ENCODE measurements at places on chromosomes 1 and 21.

GRCh38 chr1:183363972-183364371 is 54.2 kb downstream of the NMNAT2 start:
- no peak for DNase-seq

DNA sequence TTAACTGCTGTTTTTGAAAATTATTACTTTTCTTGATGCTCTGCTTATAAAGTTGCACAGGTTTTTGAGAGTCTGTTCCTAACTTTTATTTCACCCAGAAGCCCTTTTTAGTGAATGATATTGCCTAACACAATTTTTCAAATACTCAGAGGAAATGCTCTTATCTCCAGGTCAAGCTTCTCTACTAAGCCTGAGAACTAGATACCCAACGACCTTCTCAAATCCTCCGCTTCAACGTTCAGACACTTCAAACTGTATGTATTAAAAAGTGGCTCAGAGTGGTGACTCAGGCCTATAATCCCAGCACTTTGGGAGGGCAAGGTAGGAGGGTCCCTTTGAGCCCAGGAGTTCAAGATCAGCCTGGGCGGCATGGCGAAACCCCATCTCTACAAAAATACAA is 88.5 kb downstream of the ASH1L start:
- no peak for DNase-seq

DNA sequence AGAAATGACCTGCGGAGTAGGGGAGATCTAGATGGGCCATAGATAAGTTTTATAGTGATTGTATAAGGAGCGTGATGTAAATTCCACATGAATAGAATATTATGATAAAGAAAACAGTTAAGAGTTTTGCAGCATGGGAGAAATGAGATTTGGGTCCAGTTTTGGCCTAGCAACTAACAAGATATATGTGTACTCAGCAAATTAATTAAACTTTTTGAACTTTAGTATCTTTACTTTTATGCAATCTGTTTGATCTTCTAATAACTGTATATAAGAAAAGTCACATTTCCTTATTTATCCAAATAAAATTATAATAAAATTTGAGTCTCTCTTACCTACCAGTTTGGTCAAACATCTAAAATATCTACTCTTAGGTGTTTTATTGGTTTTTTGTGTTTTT is 1011.8 kb upstream of the NCAM2 start:
- no peak for DNase-seq

DNA sequence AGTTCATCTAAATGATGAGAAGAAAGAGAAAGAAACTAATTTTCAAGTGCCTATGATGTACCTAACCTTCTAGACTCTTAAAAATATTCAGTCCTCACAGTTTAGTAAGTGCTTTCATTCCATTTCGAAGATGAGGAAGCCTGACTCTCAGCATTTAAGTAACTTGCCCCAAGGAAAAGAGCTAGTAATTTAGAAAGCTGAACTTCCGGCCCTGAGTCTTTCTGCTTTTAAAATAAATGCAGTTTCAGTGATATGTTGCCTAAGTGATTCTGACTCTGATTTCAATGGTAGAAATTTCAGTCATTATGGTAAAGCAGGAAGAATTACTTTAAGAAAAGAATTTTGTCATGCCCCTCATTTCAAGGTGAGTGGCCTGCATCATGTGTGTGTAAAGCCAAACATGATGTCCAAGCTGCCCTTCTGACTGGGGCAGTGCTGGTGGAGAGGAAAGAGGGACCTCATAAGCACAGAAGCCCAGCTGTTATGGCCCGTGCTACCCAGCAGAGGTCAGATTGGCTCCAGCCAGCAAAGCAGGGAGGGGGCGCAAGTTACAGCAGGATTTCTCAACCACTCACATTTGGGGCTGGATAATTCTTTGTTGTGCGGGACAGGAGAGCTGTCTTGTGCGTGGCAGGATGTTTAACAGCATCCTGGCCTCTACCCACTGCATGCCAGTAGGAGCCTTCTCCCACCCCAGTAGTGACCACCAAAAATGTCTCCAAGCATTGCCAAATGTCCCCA is 10.7 kb downstream of the ATP1A4 start:
- no peak for DNase-seq

DNA sequence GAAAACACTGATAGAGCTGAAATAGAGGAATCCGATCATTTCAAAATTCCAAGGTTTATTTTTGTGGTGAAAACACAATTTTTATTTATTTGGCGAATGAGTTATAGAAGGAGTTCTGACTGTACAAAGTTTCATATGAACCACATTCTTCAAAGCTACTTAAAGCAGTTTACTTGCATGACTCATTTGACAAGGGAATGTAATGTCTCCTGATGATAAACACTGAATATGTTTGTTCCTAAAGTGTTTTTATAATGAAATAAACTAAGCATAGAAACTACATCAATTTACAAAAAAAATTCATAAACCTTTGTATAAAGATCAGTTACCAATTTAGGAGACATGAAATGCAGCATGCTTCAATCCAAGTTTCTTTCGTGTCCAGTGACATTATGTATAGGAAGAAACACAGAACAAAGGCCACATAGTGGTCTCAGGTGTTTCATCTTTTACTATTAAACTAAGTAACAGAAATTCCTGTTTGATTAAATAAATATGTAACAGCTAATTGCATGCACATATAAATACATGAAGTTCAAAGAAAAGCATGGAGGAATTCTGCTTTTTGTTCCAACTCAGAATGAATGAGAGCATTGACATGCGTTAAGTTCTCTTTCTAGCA is 2.5 kb downstream of the PRKACB start:
- DNase-seq: no peak

GRCh38 chr1:109885589-109885988 is 25.1 kb upstream of the CSF1 start:
- no peak for DNase-seq

DNA sequence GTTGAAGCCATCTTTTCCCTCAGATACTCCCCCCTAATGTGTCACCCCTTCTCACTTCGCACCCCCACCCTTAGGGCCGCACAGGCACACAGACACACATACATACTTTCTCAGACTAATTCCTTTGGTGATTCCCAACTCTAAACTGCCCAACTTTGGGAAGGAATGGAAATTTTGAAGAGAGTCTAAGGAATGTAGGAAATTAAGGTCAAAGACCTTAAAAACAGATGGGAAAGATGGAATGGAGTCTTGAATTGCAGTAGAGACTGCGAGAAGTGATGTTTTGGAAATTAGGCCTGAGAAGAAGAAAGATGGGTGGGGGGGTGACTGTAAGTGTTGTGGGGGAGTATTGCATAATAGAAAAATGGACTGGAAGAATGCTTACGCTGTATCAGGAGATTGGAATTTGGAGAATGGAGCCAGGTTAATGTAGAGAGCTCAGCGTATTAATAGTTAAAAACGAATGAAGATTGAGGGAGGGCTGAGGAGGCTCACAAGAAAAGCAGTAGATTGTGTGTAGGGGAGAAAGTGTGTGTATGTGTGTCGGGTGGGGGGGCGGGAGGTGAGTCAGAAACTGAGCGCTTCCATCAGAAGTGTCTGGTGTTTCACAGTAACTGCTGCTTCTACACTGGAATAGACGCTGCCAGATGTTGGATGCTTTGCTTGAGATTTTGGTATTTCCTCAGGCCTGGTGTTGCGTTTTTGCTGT is 1.7 kb downstream of the PIP5K1A start:
- DNase-seq: no peak

Measured in CMK (cell line).